ENCODE measurements at places on chromosomes 16 and 17.

GRCh38 chr17:38421171-38421841, 7.0 kb upstream of the ARHGAP23 start:
- no peak for DNase-seq

DNA sequence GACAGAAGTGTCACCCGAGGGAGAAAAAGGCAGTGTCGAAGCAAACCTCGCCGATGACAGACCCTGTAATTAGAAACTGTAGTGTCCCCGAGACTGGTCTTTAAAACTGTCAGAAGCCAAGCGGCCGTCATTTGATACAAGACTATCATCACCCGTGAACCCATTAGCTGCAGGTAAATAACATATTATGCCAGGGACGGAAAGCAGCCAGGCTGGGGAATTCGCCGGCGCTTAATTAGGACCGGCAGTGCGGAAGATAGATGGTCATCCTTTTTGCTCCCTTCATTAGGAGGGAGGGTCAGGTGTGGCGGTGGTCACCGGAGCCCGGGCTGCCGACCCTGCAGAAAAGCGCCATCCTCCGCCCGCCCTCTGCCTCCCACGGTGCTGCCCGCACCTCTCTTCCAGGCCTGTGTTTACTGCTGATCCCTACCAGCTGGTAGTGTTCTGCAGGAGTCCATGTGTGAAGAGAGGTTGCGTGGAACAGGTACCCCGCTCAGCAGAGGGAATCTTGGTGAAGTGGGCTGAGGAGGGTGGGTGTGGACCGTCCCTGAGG, 109.4 kb upstream of the GSE1 start:
- DNase-seq, result no peak

GRCh38 chr17:38741921-38742410, 6.2 kb downstream of the PCGF2 start:
- no peak for DNase-seq

DNA sequence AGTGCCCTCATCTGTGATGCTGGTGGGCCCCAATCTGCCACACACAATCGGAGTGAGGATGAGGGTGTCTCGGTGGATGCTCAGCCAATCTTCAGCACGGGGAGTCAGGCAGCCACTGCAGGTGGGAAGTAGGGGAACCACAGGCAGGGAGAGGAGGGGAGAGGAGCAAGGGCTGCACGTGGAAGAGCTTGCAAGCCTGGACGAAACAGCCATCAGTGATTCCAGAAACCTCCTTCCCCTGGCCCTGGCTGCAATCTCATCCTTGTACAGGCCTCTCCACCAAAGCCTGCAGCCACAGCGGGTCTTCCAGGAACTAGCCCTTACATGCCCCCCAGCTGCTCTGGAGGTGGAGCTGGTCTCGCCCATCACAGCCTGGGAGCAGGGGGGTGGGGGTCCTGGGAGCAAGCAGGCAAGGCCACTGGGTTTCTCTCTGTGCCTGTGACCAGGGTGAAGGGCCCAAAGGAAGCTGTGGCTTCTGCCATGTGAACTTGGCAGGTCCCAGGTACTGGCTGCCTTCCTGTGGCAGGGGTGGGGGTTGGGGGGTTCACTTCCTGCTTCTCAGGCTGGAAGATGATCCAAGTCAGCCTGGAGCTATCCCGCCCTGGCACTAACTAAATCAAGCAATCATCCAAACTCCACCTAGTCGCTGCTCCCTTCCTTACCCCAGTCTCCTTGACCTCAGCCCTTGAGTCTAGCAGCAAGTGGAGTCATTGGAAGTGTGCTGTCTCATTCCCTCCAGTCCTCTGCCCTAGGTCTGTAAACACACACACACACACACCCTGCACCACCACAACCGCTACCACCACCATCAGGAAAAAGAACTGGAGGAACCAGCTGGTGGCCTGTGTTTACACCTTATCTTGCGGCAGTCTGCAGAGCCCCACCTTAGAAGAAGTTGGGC, 29.4 kb upstream of the MLKL start:
- DNase-seq, result no peak

GRCh38 chr17:64081802-64082799, 47.8 kb downstream of the ERN1 start:
- no peak for DNase-seq

GRCh38 chr17:34024386-34024785, 230.7 kb upstream of the CCL2 start:
- no peak for DNase-seq

DNA sequence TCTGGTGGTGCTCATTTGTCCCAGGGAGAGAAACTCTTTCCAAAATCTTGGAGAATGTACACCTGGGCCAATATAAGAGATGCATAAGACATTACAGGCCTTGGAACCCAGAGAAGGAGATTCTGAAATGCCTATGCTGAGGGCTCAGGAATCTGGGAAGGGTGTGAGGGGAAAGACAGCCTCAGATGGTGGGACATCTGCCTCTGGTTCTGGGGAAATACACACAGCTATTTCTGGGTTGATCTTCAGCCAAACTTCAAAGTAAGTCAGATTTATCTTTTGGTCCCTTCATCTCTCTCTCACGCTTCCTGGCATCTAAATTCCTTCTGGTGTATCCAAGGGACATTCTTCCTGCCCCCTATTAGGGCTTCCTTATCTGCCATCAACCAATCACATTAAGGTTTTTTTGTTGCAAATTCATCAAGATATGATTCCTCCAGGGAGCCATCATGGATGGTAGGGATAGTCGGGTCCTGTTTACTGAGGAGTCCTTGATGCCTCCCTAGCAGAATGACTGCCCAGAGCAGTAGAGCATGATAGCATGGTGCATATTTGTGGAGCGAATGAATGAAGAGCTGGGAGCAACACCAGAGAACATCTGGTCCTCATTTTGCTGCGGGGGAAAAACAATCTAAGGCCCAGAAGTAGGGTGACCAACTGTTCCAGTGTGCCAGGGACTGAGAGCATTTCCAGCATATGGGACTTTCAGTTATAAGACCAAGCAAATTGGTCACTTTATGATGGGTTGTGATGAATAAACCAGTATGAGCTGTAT, 35.7 kb upstream of the DYNLL2 start:
- DNase-seq, result no peak

All from NT2/D1 (cell line).